Fibroblast of lung (primary cell): ENCODE measurements at places on chromosomes 7 and 10.

- DNase-seq, result no peak
Measured at GRCh38 chr10:48774416-48775205, 89.9 kb downstream of the WDFY4 start.

DNA sequence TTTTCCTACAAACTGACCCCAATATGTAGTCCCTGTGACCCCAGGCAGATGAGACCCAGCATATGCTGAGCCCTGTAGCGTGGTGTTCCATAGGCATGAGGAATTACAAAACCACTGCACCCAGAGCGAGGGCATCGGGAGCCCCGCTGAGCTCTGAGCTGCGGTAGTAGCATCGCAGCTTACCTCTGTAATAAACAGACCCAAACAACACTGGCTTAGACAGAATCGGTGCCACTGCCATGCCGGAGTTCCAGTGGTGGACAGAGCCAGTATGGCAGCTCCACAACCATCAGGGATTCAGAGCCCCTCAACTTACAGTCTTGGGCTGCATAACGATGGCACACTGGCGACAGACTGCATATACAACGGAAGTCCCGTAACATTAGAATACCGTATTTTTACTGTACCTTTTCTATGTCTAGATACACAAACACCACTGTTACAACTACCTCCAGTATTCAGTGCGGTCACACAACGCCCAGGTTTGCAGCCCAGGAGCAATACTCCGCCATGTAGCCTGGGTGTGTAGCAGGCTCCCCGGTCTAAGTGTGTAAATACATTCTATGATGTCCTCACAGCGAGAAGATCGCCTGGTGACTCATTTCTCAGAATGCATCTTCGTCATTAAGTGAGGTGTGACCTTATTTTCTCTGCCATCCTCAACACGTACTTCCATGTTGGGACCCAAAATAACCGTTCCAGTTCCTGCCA is 68.8 kb downstream of the PROSER2 start:
- DNase-seq, result no peak

DNA sequence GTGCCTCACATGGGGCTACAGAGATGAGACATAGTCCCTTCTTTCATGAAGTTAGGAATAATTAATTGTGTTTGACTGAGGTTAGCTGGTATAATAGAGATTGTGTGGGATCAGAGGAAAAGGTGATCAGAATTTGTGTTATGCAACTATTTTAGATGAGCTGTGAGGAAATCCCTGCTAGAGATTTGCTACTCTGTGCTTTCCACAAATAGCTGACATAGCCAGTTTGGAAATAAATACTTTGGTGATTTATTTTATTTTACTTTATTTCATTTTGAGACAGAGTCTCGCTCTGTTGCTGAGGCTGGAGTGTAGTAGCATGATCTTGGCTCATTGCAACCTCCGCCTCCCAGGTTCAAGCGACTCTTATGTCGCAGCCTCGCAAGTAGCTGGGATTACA is 32.3 kb downstream of the ST7 start:
- no peak for DNase-seq

DNA sequence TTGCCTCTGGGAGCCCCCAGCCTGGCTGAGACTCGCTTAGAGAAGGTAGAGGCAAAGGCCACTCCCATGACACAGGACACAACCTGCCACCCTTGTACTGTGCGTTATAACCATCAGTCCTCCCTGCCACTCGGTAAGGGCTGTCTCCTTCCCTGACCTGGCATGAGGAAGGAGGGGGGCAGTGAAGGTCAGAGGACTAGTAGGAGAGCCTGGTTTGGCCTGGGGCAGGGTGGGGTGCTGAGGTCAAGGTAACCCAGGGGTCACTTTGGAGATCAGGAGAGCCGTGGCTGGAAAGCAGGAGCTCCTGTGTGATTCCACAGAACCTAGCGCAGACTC is 6.9 kb upstream of the TNRC18 start:
- DNase-seq, result no peak

DNA sequence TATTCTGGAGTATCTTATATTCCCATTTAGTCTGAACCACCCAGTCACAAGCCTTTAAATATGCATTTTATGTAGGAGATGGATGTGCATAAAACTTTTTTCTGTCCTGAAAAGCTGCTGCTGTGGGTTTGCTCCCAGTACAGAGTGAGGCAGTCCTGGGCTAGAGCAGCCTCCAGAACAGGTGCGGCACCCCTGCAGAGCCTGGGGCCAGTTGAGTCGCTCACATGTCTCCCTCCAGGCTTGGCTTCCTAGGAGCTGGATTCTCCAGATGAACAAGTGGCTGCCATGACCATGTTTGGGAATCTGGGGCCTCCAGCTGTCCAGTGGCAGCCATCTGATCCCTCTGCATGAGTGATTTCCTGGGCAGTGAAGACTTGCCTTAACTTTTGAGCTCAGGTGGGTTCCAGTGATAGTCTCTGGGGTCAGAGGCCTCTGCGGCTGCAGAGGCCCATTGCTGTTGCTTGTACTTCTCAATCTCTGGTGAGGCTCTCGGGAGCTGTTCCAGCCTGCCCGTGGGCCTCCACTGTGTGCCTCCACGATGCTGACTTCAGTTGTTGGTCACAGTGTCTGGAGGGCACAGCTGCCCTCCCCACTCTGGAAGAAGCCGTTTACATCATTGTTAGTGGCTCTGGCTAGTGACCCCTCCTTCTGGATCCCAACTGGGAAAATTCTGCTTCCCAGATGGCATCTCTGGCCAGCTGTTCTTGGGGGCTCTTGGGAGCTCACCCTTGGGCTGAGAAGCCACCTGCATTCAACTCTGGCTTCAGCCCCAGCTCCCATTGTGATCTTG is 120.4 kb downstream of the EMX2 start:
- DNase-seq, result no peak

GRCh38 chr7:20264623-20265022 is 47.4 kb upstream of the MACC1 start:
- DNase-seq, result no peak

DNA sequence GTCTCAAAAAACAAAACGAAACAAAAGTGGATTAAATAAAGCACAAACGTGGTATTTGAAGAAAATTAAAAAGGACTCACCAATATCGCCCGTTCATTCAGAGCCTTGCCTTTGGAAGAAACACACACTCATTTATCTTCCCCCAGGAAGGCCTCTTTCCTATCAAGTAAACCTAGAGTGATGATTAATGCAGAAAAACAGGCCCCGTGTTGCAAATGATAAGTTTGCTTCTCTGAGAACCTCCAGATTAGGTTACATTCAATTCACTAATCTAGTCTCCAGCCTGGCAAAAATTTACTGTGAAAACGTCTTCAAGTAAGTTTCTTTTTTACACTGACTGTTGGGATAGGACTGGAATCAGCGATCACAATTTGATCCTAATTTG is 78.0 kb upstream of the C1GALT1 start:
- DNase-seq, result no peak

GRCh38 chr10:15813415-15813814 is 46.9 kb downstream of the MINDY3 start:
- peak; percentile 50 for DNase-seq

DNA sequence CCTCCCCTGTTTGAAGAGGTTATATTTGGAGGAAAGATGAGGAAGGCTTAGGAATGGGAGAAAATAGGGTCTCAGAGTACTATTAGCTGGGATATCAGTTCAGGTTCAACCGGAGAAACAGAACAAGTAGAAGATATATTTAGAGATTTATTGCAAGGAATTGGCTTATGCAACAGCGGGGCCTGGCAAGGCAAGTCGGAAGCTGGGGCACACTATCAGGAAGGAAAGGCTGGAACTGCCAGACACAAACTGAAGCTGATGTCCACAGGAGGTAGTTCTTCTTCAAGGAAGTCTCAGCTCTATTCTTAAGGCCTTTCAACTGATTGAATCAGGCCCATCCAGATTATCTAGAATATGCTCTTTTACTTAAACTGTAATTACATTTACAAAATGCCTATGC is 939.6 kb upstream of the C7orf33 start:
- no peak for DNase-seq

- DNase-seq, result peak; percentile 33
Measured at GRCh38 chr10:118594392-118595063, 920 bp downstream of the PRLHR start.

- no peak for DNase-seq
Measured at GRCh38 chr7:41576166-41576565, 126.7 kb downstream of the INHBA start.

GRCh38 chr7:38291117-38291647 is 17.7 kb upstream of the TARP start:
- no peak for DNase-seq

GRCh38 chr10:51321300-51321699 is 247.0 kb downstream of the PRKG1 start:
- no peak for DNase-seq

- DNase-seq, result no peak
Measured at GRCh38 chr7:35691366-35691765, 3.6 kb downstream of the HERPUD2 start.

GRCh38 chr7:150654692-150655091 is 22.5 kb upstream of the GIMAP6 start:
- DNase-seq, result no peak

- DNase-seq, result no peak
Measured at GRCh38 chr7:24729365-24730017, 27.8 kb downstream of the GSDME start.

- DNase-seq, result no peak
Measured at GRCh38 chr10:111098679-111099437, 22.0 kb downstream of the ADRA2A start.

DNA sequence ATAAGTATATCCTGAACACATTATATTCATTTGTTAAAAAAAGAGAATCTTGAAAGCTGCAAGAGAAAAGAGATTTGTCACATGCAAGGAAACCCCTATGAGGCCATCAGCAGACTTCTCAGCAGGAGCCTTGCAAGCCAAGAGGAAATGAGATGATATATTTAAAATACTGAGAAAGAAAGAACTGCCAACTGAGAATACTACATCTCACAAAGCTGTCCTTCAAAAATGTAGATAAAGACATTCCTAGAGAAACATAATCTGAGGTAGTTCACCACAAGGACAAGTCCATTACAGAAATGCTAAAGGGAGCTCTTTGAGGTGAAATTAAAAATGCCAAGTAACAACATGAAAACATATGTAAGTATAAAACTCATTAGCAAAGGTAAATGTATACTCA is 224.4 kb upstream of the MBL2 start:
- no peak for DNase-seq
